NCI-H2081 (cell line): ENCODE measurements at places on chromosomes 11 and 22.

DNA sequence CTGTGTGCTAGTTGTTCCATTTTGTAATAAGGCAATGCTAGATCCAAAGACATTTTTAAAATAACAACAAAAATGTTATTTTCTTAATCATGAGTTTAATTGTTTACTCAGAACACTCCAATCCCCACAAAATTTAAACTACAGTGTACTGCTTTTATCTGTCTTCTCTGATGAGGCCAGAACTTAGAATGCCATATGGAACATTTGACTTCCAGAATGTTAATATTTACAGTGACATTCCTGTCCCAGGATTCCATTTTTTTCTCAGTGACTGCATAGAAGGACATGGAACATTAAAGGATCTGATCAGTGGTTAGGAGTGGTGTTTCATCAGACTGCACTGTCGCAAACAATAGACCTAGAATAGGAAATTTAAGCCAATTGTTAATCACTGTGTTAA lies 494.9 kb upstream of the ARHGAP42 start:
- no peak for DNase-seq

- DNase-seq: no peak
Measured at GRCh38 chr11:83069441-83070043, 2.2 kb downstream of the RAB30 start.

GRCh38 chr11:59284773-59285129 lies 72.0 kb upstream of the MPEG1 start:
- DNase-seq: no peak

DNA sequence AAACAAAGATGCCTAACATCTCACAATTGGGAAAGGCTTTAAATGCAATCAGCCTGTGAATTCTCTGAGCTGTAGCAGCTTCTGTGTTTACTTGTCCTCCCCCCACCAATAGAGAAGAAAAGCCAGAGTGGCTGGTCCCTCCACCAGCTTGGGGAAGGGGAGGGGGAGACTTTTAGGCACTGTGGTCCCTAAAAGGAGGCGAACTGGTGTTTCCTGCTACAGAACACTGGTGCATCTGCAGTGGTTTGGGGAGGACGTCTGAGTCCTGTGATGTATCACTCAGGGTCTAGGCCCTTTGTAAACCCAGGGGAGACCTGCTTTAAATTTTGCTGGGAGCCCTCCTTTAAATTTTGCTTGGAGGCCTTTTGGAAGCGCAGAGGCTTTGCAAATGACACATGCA lies 16.9 kb downstream of the TNRC6B start:
- DNase-seq: no peak

DNA sequence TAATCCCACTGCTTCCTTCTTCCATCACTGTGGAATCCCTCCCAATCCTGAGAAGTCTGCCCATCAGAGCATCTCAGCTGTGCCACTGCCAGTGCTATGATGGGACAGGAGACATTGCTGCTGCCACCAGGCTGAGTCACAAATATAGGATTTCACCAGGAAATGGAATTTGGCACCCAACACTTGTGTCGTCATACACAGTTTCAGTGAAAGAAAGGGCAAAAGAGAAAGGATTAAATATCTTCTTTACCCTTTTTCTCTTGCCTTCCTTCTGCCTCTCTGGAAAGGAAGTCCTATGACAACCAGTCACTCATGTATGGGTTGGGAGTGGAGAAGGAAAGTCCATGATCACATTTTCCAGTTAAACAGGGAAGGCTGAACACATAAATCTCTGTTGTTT lies 133.4 kb downstream of the SPON1 start:
- no peak for DNase-seq

DNA sequence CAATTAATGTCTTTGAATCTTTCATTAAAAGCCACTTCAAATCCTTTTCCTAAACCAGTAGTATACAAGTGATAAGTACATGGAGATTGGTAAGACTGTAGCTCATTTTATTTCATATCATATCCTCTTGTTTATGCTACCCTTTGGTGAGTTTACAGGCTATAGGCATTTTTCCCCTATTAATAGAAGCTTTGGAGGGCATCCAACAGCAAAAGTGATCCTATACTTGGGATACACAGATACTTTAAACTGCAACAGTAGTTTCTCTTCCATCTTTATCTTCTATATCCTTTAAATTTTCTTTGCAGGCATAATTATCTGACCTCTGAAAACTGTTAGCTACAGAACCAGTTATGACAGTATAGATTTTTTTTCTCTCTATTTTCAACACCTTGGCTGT lies 114.5 kb upstream of the SPON1 start:
- DNase-seq: no peak

DNA sequence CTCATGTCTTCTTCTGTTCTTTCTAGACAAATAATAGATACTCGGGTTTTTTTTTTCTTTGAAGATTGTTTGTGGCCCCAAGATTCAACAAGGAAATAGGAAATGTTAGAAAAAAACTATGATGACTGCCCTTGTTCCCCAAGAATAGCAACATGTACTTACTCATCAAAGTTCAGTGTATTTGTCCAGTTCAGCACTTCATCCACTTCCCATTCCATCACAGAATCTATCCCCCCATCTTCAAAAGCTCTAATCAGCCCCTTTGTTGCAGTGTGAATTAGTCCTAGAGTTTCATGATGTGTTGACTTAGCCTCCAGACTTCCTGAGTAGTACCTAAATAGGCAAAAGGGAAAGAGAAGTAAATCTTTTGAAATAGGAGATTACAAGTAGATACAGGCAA lies 74.3 kb downstream of the C11orf65 start:
- no peak for DNase-seq

DNA sequence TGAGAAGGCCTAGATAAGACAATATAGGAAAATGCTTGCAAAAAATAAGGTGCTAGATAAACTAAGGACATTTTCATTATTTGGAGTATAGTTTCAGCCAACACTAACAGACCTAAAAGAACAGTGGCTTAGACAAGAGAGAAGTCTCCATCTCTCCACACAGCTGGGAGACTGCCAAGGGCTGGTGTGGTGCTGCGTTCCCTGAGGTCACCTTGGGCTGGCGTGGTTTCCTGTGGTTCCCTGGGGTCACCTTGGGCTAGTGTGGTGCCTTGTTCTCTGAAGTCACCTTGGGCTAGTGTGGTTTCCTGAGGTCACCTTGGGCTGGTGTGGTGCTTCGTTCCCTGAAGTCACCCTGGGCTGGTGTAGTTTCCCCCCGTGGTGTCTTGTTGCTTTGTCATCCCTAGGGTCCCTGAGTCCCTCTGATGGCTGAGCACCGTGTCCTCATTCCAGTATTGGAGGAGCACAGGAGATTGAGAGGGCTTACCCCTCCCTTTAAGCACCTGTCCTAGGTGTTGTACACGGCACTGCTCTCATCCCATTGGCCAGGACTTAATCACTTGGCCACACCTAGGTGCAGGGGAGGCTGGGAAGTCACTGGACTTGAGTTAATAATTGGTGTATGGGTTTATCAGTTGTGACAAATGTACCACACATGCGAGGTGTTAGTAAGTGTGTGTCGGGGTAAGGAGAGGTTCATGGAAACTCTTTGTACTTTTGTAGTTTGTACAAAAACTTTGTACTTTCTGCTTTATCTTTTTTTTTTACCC lies 14.9 kb downstream of the SAMM50 start:
- DNase-seq: no peak

GRCh38 chr11:71998649-71999310 lies at the start of gene IL18BP:
Gene IL18BP (plus strand): TSS chr11:71998909. CDS start chr11:71999985, 1,076 bp downstream.
- no peak for DNase-seq

- DNase-seq: no peak
Measured at GRCh38 chr11:111793863-111794262, 27.7 kb upstream of the PPP2R1B start.

- DNase-seq: no peak
Measured at GRCh38 chr22:21918466-21919185, 34.0 kb downstream of the PPM1F start.

- peak; percentile 45 for DNase-seq
Measured at GRCh38 chr11:132278801-132279574, 908.6 kb downstream of the NTM start.

DNA sequence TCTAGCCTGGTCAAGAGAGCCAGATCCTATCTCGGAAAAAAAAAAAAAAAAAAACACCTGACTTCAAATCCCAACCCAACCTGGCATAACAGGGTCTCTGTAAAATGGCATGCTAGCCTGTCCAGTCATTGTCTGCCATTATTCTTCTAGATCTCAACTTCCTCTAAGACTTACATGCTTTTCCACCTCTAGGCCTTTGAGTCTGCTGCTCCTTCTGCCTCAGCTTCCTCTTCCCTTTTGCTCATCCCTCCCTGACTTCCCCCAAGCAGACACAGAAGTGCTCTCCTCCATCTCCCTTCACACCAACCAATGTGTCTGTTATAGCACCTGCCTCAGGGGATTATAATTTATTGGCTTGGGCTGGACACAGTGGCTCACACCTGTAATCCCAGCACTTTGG lies 7.8 kb downstream of the STK33 start:
- no peak for DNase-seq

- DNase-seq: no peak
Measured at GRCh38 chr22:16828876-16829275, 3.7 kb upstream of the XKR3 start.

DNA sequence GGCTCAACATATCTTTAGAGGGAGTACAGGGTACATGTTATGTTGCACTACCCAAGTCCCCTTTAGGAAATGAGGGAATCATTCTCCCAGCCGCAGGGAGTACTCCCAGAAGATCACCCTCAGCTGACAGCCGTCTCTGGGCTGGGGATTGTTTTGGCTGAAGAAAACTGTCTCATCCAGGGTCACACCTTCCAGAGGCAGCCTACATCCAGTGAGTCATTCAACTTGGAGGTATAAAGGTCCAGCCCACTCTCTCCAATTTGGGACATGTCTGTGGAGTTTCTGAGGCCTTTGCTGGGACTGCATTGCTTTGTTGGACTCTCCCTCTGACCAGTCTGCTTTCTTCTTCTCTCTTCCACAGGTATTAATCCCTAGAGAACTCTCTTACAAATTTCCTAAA lies 42.1 kb downstream of the RASSF10 start:
- DNase-seq: no peak

DNA sequence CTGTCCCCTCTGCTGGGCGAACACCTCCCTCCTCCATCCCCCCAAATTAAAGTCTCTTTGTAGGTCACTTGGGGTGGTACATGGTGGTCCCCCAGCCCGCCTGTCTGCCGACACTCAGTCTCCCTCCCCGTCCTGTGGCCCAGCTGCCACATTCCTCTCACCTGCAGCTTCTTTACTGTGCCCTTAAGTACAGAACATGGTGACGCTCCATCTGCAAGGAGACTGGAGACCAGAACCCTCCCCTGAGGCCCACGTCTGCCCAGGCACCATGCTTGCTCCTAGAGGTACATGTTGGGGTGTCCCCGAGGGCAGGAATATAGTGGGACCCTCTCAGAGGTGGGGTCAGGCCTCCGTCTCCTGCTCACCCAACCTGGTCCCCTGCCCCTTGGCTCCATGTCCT lies 5.6 kb upstream of the EHD1 start:
- DNase-seq: no peak

GRCh38 chr11:123493349-123494063 lies 63.4 kb downstream of the GRAMD1B start:
- DNase-seq: no peak

DNA sequence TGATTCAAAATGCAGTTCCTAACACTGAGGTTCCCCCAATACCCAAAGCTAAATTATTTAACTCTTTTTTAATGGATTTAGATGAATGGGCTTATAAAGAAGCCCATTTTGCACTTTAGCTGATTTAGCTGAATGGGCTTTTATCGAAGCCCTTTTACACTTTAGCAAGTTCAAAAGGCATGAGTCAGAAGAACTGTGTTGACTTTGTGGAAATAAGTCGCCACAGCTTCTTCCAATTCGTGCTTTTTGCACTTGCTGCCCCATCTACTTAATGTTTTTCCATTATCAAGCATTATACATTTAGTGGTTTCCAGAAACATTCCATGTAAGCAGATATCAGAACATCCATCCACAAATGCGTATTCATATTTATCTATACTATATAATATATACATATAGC lies 20.5 kb upstream of the GRIA4 start:
- DNase-seq: no peak

GRCh38 chr11:10742460-10743208 lies 8.4 kb upstream of the CTR9 start:
- no peak for DNase-seq

DNA sequence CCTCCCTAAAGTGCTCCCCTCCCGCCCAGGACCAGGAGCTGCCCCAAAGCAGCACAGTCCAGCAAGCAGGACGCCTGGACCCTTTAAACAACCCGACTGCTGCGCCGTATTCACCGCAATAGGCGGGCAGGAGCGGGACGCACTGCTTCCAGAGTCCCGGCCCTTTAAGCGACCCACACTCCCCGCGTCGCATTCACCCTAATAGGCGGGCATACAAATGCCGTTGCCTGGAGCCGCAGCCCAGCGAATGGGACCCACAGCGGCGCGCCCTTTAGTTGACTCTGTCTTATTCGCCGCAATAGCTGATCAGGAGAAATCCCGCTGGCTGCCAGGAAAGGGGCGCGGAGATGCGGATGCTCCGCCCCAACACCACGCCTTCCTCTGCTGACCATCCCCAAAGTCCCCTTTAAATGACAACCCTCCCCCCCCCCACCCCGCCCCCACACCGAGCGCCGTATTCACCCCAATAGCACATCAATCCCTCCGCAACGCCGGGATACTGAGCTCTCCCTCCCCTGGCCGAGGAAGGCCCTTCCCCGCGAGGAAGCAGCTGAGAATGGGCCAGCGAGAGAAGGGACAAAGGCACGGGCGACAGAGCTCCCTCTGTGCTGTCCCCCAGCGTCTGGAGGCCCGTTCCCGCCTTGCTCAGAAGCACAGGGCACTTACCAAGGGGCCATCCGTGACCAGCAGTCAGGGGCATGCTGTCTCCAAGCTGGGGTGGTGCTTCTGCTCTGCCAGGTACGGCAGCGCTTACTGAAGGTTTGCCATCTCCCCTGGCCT lies 4.7 kb downstream of the OSBPL5 start:
- DNase-seq: peak; percentile 18

DNA sequence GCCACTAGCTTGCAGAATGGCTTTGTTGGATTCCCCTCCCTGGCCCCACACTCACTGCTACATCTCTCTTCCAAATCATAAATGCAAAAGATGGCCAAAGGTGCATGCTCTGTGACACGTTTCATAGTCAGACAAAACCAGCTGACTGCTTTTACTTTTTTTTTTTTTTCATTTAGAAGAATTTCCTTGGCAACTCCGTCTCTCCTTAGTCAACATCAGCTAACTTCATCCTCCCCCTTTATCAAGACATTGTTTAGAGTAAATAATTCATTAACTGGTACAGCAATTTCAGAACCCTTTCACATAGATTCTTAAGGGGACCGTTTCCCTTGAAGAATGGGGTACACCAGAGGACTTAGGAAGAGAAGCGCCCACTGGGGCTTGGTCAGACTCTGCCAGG lies 16.0 kb downstream of the KCNQ1OT1 start:
- DNase-seq: no peak

DNA sequence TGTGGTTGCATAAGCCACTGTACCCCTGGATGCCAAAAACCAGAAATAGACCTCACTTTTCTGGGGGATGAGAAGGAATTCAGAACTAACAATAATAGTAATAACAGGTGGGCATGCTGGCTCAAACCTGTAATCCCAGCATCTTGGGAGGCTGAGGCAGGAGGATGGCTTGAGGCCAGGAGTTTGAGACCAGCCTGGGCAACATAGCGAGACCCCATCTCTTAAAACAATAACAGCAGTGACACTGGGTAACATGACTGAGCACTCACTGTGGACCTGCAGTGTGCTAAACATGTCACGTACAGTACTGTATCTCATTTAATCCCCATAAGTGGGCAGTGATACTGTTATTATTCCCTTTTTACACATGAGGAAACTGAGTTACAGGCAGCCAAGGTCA lies 10.0 kb downstream of the FLRT1 start:
- no peak for DNase-seq

- DNase-seq: no peak
Measured at GRCh38 chr22:23289851-23290724, 109.8 kb downstream of the BCR start.
